ENCODE measurements at places on chromosomes 1 and 21. TPM values are rescaled to one million over a fixed set of nuclear protein-coding genes. Genes with fewer than 3 reads are reported as not detected.

Gene ELAVL4
- not detected for total RNA-seq

Gene ERICH3
- 0.17 TPM for total RNA-seq

Gene FCRL4
- not detected for total RNA-seq

Gene ZNF593OS
- total RNA-seq: not detected

Gene GABPB2
- 14.1 TPM for total RNA-seq
